Sciatic nerve (tissue), 2 donors: ENCODE measurements at places on chromosomes 16 and 17. TPM values are rescaled to one million over a fixed set of nuclear protein-coding genes. Genes with fewer than 3 reads are reported as not detected.
A peak's percentile ranks its signal among the peaks of the same experiment; 100 is the strongest.

Gene FBXW10B
- 0.94 TPM for total RNA-seq

DNA sequence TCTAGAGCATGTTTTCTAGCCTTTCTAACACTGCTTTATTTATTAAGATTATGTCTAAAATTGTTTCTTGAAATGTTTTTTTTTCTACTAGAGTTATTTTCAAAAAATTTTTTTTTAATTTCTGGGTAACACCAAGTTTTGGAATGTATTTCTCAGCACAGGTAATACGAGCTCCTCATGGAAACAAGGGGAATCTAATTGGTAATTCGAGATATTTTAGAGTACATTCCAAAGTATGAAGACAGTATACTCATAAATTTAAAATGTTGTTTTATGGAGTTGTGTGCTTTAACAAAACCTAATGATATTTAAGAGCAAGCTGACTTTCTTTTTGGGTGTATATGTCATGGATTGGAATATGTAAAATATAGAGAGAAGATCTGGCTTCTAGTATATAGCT lies 42.4 kb downstream of the OMG start:
- no peak for DNase-seq

Gene RFNG
- 42.4 TPM for total RNA-seq

Gene PIPOX
- total RNA-seq = 1.5 TPM

Gene VMO1
- 5.4 TPM for total RNA-seq

GRCh38 chr16:87345726-87346424 lies 28.7 kb upstream of the C16orf95 start:
- no peak for DNase-seq

Gene SPEM3
- not detected for total RNA-seq

GRCh38 chr16:67959536-67960329 lies 8.7 kb downstream of the SLC12A4 start:
- no peak for DNase-seq

DNA sequence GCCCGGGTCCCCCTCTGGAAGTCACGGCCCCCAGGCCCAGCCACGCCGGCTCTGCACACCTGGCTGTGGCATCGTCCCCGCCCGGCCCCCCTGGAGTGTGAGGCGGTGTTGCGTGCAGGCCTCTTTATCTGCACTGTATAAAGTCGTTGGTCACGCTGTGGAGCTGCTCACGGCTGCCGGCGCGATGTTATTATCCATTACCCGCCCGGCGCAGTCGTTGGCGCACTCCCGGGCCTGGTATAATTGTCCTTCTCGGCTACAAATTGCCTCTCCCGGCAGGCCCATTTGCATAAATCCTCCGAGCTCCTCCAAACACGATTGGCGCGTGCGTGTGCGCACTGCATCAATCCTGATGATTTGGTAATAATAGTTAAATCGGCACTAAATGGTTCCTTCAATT lies 57.8 kb downstream of the BAHCC1 start:
- no peak for DNase-seq

GRCh38 chr17:21031756-21032396 lies 10.9 kb downstream of the USP22 start:
- DNase-seq = no peak

- no peak for DNase-seq
Measured at GRCh38 chr17:45809499-45809898, 25.4 kb downstream of the CRHR1 start.

DNA sequence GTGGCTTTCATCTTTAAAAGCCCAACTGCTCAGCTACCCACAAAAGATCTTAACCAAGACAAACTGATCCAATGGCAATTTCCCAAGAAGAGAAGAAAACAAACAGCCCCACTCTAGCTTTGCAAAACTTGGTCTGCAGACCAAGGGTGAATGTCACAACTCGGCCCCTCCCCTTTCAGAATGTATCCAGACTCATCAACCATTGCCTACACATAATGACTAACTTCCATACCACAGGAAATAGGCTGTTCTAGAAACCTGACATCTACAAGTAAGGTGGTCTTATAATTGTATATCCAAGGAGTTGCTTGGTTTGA lies 16.0 kb downstream of the DCUN1D3 start:
- no peak for DNase-seq

Gene PDE6G
- not detected for total RNA-seq

GRCh38 chr16:59052231-59052630 lies 318.1 kb upstream of the GOT2 start:
- no peak for DNase-seq

DNA sequence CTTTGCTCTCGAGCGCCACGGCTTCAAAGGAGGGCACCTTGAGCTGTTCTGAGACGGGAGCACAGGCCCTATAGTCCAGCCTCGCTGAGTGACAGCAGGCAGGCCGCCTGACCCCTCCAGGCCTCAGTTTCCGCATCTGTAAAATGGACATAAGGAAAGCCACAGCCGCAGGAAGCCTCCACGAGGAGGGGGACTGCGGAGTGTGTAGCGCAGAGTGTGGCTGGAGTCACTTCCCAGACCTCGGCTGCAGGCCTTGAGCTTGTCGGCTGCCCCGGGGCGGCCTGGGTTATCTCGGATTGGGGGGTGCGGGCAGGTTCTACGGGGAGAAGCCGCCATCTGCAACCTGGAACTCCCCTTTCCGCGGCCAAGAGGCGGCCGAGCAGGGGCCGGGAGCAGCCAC lies 40.8 kb downstream of the ZFPM1 start:
- no peak for DNase-seq

Gene KCNH6
- not detected for total RNA-seq

GRCh38 chr17:41824086-41824485 lies 11.3 kb downstream of the FKBP10 start:
- no peak for DNase-seq

- DNase-seq = no peak
Measured at GRCh38 chr16:87740909-87741424, 24.8 kb downstream of the KLHDC4 start.

DNA sequence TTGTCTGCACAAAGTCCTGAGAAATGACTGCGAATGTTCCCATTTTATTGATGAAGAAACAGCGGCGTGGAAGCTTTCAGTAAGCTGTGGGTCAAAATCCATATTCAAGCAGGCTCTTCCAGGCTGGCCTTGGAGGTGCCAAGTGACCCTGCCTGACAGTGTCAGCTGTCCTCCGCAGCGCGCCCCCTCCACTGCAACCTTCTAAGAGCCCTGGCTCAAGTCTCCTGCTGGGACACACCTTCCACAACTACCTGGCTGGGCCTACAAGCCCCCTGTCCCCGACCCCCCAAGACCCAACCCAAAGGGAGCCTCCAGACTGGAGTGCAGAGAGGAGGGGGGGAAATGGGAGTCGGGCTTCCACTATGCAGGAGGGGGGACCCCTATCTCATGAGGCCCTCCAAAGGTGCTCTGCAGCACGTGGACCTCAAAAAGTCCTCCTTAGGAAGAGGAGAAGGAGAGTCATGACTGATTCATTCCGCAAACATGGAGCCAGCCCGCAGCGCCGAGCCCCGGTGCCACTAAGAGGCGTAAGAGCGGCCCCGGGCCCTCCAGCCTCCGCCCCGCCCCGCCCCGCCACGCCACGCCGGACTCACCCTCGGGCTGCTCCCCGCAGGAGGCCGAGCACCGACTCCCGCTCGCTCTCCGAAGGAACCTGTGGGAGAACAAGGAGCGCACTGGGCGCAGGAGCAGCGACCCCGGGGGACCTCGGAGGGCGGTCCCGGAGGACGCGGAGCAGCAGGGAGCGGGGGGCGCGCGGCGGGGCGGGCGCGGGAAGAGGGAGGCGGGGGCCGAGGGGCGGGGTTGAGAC lies 574 bp downstream of the MPP3 start:
- peak; percentile 70 for DNase-seq

- no peak for DNase-seq
Measured at GRCh38 chr17:54085934-54086333, 263.2 kb downstream of the KIF2B start.

Gene PNPO
- total RNA-seq = 20.0 TPM

- DNase-seq = no peak
Measured at GRCh38 chr16:67547423-67548264, 14.7 kb upstream of the CTCF start.

Gene CENPT
- 45.1 TPM for total RNA-seq
